ENCODE measurements at places on chromosomes 11 and 22.

DNA sequence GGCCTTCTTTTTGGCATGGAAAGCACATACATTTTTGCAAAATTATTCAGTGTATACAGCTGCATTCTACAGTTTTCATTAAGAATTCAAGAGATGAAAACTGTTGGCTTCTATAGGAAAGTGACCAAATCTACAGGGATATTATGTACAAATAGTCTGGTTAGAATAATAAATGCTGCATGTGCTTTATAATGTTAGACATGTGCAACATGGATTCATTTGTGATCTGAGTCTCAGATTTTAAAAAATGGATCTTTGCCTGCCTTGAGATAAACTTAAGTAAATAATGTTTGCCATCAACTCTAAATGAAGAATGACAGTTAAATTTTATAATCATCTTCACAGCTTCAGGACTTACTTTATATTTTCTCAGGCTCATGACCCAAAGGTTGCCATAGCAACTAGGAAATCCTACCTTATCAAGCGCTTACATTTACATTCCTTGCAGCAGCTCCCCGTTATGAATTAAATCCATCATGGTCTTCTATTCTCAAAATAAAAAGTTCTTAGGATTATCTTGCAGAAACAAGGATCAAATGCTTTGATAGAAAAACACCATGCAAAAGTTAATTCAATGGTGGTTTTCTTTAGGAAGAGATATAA is 200.2 kb downstream of the CADM1 start:
- no peak for DNase-seq

DNA sequence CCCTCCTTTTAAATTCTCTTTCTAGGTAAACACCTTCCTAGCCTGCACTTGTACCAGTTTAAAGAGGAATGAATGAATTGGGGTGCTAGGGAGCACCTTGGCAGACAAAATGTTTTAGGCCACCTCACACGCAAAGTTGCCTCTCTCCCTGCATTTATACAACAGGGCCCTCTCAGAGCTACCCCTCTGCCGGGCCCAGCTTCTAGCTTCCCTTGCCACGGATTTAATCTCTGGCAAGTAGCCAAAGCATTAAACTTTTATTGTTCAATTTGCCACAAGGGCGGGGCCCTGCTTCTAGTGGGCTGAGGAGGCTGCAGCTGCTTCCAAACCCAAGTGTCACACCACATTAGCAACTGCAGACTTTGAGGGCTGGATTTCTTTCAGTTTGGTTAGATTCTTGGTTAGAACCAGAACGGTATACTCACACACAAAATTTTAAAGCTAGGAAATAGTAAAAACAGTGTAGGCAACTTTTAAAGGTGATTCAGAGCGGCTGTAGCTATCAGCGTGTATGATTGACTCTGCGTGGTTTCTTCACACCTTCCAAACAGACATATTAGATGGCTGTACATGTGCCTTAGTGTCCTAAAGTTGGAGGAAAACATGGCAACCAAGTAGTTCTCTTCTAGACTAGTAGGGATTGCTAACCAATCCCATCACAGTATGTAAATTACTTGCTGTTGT is 6.5 kb downstream of the KREMEN1 start:
- DNase-seq, result no peak

GRCh38 chr11:104130161-104130560 is 33.8 kb downstream of the PDGFD start:
- DNase-seq, result no peak

- no peak for DNase-seq
Measured at GRCh38 chr11:111098091-111098490, 147.4 kb upstream of the POU2AF2 start.

DNA sequence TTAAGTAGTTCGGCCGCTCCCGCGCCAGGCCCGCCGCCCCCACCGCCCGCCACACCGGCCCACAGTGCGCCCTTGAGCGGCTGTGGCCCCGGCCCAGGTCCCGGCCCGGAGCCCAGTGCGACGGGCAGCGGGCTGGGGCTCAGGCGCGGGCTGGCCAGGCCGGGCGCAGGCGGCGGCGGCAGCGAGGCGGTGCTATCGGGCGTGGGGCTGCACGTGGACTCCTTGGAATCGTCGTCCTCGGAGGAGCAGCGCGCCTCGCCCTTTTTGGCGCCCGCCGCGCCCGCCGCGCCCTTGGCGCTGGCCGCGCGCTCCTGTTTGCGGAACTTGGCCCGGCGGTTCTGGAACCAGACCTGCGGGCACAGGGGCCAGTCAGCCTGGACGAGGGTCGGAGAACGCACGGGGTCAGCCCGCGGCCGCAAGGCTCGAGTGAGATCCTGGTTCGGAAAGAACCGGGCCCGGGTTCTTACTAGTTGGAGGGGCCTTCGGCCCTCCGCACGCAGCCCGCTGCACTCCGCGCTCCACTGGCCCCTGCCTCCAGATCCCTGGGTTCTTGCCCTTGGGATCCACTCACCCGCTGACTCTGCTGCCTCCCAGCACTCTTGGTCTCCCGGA is 4.0 kb downstream of the PHOX2A start:
- DNase-seq, result no peak

All from activated CD4-positive, alpha-beta T cell treated with anti-CD3 and anti-CD28 coated beads for 4 hours (primary cell).